ENCODE measurements at places on chromosomes 3 and 15.

DNA sequence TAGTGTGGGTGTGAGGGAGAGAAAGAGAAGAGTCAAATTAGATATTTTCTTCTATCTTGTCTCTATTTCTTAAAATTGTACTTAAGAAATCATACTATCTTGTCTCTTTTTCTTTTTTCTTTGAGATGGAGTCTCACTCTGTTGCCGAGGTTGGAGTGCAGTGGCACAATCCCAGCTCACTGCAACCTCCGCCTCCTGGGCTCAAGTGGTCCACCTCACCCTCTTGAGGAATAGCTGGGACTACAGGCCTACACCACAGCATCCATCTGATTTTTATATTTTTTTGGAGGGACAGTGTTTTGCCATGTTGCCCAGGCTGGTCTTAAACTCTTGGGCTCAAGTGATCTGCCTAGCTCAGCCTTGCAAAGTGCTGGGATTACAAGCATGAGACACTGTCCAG lies 104.2 kb downstream of the MYO9A start:
- no peak for DNase-seq

GRCh38 chr3:185549122-185549521 lies 3.3 kb downstream of the LIPH start:
- no peak for DNase-seq

- DNase-seq: no peak
Measured at GRCh38 chr3:105691053-105691452, 177.8 kb downstream of the CBLB start.

DNA sequence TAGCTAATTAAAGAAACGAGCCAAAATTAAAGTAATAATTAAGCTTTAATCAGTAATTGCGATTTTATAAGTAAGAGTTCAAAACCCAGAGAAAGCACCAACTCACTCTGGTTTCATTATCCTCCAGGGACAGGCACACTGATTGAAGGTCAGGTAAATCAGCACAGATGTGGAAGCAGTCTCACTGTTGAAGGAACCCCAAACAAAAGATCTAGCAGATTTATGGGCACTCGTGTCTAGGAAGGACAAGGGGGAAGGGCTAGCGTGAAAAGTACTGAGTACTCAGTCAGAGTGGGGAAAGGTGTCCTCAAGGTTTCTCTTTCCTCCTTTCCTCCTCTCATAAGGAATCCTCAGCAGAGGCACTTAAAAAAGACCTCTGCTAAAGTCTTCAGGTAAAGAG lies 320.1 kb downstream of the PYDC2 start:
- no peak for DNase-seq

- DNase-seq: no peak
Measured at GRCh38 chr3:12294885-12295580, 6.2 kb downstream of the PPARG start.

DNA sequence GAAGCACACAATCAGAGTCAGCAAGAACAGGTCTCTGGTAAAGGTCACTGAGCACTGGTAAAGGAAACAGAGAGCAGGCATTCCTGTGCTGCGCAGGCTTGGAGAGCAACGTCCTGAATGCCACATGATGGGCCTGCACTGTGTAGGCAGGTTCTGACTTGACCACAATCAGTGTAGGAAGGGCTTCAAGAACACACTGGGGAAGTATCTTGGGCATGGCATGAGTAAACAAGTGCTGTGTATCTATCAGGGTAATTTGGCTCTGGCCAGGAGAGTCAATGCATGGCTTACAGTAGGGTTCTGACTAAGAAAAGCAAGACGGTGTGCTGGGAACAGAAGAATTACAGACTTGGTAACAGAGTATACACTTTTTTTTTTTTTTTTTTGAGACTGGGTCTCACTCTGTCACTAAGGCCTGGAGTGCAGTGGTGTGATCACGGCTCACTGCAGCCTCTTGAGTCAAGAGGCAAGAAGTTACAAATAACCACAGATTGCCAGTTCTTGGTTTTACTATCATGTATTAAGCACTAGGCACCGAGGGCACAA lies 30.6 kb downstream of the TBC1D2B start:
- DNase-seq: no peak

- DNase-seq: no peak
Measured at GRCh38 chr3:155712008-155712407, 32.9 kb downstream of the PLCH1 start.

DNA sequence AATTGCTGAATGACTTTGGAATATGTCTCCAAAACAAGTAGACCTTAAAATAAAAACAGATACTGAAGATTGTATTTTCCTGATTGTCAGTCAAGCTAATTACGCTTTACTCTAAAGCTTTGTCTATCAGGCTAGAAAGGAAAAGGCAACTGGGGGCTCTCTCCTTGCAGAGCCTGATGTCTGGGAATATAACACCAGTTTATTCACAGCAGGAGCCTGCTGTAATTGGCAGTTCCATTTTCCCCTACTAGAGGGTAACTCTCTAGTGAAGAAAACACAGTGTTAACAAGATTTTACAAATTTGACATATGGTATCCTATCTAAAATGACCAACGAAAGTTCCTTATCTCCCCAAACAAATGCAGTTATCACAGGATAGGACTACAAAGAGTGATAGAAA lies 158.8 kb downstream of the PDZRN3 start:
- no peak for DNase-seq

DNA sequence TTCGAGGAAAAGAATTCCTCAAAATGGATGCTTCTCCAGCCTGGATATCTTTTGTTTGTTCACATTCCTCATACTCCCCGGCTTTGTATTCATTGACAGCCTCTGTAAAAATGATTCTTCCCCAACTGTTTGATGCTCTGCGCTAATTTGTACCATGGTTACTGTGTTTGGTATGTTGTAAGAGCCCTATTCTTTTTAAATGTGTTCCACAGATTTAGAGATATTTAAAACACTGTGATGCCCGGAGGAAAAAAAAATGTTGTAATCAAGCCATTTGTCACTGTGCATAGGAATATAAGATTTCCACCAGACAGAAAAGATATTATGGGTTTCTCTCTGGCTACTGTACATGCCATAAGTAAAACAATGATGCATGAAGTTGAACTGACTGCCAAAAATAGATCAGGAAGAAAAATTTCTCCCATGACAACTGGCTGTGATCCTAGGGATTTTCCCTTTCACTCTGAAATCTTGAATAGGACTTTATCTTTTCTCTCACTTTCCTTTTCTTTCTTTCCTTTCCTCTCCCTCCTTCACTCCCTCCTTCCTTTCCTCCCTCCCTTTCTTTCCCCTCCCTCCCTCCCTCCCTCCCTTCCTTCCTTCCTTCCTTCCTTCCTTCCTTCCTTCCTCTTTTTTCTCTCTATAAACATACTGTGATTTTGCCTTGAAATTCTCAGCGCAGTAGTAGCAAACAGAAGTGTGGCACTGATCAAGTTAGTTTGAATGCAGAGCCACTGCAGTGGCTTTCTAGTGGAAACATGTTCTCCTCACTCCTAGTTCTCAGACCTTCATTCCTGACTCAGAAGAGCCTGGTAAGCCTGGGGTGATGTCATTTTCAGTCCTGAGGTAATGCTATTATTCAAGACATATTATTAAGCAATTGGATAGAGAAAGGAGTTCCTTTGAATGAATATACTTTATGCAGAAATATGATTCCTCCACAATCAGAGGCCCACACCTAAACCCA lies 254.9 kb upstream of the TBL1XR1 start:
- DNase-seq: no peak

DNA sequence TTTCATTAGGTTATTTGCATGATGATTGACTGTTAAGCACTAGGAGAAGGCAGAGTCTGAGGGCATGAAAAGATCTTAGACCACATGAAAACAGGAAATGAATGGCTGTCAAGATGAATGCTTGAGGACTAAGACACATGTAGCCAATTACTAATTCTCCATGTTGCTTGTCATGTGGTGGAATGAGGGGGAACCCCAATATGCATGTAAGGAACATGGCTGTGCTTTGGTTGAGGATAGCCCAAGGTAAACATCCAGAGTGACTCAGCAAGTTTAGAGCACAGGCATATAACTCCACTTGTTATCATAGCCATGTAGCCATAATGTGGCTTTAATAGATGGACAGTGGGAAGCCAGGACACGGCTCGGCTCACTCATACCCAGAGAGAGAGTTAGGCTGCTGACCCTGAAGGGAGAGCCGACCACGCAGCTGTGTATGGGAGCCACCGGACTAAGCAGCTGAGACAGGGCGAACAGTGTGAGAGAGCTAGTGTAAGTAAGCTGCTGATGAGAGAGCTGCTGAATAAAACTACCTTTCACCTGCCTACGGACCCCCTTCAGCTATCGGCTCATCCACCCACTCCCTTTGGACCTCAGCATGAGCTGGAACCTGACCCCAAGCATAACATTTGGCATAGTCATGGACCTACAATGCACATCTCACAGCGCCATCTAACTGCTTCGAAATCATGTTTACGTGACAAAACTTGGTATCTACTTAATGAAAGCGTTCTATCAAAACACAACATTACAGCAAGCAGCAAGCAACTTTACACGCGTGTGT lies 37.6 kb downstream of the ANO10 start:
- DNase-seq: peak; percentile 59

DNA sequence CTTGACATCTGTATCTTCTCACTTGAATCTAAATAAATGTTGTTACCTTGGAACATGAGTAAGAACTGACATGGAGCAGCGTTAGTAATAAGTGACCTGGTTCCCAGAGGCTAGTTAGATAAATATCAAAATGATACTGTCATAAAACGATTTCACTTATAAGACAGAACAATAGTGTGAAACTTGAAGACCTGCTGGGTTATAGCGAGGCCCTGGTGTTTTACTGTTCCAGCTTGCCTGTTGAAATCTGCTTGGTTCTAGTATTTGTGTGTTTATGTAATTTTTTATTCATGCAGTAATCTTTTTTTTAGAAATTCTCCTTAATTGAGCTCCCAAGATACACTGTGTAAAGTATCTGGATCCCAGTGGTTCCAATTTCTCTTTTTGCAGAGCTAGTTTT lies 129.4 kb downstream of the CACNA2D3 start:
- no peak for DNase-seq

- peak; percentile 47 for DNase-seq
Measured at GRCh38 chr3:30693470-30694120, 87.2 kb downstream of the TGFBR2 start.

DNA sequence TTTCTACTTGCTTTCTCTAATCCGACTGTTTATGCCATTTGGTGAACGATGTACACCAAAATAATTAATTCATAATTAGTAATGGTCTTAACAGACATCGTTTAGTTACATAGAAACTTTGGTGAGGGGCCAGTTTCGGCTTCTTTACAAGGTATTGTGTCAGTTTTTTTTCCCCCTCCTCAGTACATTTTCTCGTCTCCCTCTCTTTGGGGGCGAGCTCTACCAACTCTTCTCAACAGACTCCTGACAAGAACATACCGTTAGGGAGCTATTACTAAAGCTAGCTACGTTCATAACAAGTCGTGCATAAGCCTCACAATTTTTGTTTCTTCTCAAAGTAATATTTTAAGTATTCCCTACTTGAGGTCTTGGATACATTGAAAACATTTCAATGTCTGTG lies 1.4 kb downstream of the U2SURP start:
- DNase-seq: no peak

DNA sequence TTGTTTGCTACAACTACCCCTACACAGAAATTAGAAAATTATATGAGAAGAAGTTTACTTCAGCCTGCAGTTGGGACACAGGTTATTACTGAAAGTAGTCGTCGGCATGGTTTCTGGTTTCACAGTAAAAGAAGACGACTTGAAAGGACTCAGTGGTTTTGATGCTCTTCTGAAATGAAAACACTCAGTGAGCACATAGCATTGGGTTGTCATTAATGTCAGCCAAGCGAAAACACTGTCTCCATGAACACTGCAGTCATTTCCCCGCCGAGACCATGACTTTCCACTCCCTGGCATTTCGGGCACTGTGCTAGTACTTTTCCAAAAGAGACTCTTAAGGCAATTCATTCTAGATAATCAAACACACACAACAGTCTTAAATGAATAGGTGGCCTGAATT lies 69.2 kb upstream of the ICE2 start:
- DNase-seq: no peak

DNA sequence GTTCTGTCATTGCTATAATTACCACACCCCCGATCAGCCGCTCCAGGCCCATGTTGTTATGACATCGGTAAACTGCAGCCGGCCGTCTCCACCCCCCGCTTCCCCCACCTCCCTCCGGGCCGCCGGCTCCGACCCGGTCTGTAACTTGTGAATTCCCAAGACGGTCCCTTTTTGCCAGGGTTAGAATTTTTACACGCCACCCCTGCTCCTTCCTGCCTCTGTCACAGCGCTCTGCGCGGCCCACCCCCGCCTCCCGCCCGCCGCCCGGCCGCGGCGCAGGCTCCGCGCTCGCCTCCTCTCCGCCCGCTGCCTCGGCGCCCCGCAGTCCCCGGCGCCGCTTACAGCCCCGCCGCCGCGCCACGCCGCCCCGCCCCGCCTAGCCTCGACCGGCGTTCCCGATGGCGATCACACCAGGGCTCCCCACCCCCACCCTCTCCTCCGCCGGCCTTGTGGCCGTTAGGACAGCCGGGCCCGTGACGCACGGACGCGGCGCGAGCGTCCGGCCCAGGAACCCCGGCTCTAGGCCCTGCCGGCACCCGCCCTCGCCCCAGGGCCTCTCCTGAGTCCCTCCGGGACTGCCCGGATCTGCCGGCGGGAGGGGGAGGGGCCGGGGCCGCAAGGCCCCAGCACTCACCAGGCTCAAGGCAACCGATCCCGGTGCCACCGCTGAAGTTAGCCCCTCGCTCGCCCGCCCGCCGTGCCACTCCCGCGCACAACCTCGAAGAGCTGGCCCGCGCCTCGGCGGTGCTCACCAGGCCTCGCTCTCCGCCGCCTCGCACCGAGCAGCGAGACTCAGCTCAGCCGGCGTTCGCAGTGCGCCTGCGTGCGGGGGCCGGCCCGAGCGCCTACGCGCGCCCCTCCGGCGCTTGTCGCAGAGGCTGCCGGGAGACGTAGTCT lies at the start of gene KPNA1:
KPNA1 (minus strand) TSS at position 817 of the 897 bp plus-strand sequence. CDS start 18,374 bp downstream, outside the sequence.
- peak; percentile 92 for DNase-seq

GRCh38 chr3:105347625-105348302 lies 18.9 kb upstream of the ALCAM start:
- no peak for DNase-seq

DNA sequence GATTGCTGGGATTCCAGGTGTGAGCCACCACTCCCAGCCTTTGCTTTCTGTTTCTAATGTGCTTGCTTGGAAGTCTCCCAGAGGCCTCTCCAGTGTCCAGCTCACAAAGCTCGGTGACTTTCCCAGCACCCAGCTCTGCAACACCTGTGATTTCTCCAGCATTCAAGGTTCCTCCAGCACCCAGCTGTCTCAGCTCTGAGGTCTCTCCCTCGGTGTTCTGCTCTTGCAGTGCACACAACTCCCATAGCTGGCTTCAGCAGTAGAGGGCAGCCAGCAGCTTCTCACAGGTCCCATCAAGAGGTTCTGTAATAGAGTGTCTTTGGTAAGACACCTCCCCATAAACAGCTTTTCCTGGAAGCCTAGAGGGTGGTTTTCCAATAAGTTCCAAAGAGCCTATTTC lies 75.1 kb downstream of the GRM7 start:
- no peak for DNase-seq

GRCh38 chr15:74655424-74655823 lies 39.8 kb downstream of the CLK3 start:
- DNase-seq: no peak

GRCh38 chr3:188416041-188416440 lies 262.1 kb downstream of the LPP start:
- DNase-seq: no peak

DNA sequence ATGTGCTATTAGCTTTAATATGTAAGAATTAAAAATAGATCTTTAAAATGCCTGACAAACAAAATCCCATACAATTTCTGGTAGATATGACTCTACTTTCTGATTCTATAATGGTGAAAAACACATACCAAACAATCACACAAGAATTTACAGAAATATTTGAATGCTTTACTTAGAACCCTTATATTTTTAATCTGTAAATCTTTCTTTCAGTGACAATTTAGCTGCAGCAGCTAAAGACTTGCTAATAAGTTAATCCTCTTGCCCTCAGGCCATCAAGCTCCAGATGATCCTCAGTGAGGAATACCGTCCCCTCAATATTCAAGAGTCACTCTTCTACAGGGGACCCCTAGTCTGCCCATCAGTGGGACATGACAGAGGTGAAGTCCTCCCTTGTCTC lies 55.6 kb downstream of the C3orf80 start:
- no peak for DNase-seq
